ENCODE measurements at places on chromosomes 1 and 21.

DNA sequence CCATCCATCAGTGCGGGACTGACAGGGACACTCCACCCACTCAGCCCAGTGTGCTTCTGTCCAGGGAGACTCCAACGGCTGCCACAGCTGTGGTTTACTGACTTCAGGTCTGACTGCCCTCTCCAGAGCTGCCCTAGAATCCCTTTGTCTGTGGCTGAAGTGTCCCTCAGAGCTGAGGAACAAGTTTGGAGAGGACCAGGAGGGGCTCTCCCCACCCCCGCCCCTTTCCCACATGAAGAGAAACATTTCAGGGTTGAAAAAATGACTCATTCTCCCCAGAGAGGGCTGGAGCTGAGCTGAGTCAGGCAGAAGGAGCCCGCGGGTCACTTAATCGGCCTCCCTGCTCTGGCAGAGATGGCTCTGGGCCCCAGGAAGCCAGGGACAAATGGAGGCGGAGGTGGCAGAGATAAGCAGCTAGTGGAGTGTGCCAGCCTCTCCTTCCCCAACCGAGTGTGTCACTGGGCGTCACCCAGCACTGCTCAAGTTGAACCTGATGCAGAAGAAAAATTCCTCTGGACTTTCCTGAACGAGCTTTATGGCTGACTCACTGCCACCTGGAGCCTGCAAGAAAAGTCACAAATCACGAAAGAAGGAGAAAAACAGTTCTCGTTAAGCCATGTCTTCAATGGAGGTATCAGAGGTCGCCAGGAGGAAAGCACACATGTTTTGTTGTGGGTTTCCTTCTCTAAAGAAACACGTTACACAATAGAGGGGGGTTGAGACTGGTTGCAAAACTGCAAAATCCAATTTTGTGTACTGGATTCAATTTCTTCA, 34.3 kb upstream of the ECE1 start:
- peak; percentile 16 for DNase-seq

DNA sequence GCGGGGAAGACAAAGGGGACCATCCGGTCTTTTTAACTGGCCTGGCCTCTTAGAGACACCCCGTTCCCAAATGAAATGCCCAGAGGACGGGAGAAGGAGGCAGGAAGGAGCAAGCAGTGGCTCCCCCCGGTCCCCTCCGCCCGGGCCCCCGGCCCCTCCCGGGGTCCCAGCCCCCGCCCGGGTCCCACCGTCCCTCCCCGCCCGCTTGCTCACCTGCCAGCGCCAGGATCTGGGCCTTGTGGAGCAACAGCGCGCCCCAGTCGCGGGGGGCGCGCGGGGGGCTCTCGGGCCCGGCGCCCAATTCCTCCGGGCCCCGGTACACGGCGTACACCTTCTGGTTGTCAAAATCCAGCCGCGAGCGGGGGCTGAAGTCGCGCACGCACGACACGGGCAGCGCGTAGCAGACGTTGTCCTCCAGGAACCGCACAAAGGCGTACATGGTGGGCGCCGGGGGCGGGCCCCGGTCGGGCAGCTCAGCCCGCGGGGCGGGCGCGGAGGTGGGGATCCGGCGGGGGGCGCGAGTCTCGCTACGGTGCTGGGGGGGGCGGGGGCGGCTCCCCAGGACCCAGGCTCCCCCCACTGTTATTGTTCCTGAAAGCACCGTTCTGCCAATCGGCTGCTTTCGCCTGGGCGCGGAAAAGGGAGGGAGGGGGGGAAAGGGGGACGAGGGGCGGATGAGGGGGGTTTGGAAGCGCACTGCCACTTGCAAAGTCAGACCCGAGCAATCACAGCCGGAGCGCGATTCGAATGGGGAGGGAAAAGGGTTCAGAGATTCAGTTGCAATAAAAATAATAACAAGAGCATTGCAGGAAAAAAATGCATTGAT, at the start of gene BEND5:
Gene BEND5 (minus strand): TSS at position 499 of the 826 bp plus-strand sequence. CDS start 60 bp downstream, at position 439.
- peak; percentile 20 for DNase-seq

GRCh38 chr1:115447672-115448071, 109.6 kb upstream of the NGF start:
- no peak for DNase-seq

DNA sequence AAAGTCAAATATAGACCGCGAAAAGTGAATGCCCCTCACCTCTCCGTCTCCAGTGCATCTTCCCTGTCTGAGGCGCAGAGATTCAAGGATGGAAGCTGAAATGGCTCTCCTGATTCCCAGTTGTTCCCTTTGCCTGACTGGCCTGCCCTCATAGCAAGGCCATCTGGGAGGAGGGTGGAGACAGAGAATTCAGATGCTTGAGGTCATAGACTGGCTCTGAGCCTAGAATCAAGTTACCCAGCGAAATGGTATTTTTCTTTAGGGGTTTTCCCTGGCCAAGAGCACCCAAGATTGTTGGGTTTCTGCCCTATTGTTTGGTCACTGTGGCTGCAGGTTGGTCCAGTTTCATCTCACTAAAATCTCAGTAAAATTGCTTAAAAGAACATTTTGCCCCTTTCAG, 7.2 kb downstream of the METTL13 start:
- no peak for DNase-seq

- DNase-seq = no peak
These were observed 28.9 kb downstream of the NEK2 start for GRCh38 chr1:211646566-211646965.

DNA sequence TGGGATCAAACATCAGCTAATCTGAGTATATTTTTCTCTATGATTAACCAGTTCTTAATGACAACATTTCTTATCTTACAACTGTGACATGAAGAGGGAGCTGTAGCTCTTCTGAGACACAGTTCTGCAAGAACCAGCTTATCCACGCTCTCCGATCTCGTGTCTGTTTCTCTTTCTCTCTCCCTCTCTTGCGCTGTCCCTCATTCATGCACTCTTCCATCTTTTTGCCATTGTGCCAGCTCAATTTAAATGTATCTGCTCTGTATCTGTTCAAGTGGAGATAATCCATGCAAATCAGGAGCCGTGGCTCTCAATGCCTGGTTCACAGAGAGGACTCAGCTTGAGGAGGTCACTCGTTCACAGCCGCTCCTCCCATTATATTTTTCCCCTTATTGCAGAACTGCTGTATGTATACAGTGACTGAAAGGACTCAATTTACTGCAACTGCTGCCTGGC, 494.7 kb upstream of the ADGRL2 start:
- DNase-seq = no peak

- DNase-seq = no peak
These were observed 50.5 kb upstream of the PRRC2C start for GRCh38 chr1:171434717-171435346.

DNA sequence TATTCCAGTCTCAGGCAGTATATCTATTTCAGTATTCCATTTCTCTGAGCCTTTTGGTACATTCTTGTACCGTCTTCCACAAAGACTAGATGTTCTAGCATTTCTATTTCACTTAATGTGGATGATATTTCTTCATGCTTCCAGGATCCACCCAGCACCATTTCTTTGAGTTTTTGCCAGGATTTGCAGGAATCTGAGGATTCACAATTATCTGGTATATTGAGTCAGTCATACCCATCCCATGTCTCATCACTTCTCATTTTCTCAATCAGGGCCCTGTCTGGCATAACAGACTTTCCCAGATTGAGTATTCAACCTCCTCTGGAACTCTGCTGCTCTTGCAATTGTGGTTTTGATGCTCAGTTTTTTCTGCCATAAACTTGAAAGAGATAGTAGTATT, 20.9 kb upstream of the COL11A1 start:
- DNase-seq = no peak

DNA sequence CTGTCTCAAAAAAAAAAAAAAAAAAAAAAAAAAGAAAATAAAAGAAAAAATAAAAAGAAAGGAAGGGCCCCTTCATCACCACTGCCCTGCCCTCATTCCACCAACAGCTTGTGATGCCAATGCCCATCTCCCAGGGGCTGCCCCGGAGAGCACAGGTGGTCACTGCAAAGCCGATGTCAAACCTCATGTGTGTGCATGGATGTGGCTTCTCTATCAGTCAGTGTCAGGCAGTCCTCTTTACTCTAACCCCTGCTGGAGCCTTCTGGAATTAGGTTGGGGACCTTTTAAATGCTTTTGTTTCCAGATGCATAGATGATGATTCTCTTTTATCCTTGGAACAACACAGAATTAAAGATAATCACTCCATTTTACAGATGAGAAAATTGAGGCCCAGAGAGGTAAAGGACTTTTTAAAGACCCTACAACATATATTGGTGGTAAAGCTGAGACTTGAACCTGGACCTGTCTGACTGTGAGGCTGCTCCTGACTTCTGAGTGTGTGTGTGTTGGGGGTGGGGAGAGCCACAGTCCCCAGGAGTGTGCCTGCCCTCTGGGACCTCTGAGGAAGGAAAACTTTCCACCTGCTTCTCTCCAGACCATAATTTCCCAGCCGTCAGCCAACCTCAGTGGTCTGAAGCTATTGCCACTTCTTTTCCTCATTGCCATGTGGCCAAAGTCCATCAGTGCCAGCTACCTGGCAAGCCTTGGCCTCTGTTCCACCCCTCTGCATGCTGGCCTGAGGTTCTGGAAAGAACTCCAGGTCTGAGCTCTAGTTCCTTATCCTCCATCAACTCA, 3.0 kb upstream of the TMEM54 start:
- no peak for DNase-seq

DNA sequence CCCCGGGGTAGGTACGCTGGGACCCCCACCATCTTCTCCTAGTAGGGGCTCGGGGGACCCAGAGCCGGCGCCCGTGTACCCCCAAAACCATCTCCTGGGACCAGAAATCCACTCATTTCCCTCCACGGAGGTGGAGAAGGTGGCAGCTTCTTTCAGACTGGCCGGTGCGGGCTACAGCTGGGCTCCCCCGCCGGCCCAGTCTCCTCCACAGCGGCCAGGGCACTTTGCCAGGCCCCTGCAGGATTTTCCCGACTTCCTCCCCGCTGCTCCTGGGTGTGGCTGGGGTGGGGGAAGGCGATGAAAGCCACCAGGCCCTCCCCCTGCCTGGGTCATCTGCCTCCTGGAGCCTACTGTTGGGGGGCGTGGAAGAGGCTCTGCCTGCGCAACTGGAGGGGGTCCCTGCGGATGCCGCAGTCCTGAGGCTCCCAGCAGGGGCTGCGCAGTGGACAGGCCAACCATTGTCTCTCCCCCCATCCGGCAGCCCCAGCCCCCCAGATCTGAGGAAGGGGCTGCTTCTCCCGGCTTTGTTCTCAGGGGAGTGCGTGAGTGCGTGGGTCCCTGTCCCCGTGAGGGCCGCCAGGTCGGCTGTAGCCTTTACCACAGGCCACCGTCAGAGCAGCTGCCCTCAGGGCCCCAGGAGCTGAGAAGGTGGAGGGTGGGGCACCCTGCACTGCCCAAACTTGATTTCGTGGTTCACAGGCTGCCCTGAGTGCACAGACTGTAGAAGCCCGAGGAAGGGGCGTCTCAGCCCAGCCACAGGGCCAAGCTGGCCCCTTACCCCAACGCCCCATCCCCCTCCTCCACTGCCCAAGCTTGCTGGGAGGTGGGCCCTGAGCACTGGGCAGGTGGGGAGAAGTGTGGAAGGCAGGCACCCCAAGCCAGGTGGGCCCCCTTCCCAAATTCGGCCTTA, 1.3 kb downstream of the AGRN start:
- DNase-seq = no peak

DNA sequence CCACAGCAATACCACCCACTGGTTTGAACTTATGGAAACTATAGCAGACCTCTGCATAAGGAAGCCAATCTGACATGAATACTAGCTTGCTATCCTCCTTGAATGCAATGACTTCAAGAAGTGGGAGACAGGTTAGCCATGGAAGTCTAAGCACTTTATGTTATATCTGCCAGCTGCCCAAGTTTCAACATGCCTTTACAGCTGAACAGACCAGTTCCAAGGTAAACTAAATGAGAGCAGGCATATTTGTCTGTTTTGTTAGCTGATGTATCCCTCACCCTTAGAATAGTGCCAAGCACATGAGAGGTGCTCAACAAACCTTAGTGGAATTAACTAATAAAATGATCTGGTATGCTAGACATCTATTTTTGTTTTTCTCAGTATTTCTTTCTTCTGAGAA, 65.1 kb downstream of the ALG14 start:
- no peak for DNase-seq

GRCh38 chr1:40004857-40005256, 35.7 kb upstream of the CAP1 start:
- no peak for DNase-seq

DNA sequence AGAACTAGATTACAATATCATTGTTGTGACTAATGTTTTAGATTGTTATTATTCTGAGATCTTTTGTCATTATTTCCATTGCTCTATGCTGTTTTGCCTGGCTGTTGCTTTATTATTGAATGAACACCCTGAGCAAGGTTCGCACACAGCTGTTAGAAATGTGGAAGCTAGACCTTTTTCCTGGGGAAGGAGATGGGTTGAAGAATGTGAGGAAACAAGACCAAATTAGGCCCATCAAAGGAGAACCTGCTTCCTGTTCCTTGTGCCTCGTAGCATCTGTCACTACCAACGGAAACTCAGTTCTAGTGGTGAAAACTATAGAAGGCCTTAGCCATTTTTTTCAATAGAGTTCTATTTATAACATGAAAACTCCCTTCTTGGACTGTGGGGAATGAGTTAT, 68.7 kb downstream of the RGL1 start:
- DNase-seq = no peak

DNA sequence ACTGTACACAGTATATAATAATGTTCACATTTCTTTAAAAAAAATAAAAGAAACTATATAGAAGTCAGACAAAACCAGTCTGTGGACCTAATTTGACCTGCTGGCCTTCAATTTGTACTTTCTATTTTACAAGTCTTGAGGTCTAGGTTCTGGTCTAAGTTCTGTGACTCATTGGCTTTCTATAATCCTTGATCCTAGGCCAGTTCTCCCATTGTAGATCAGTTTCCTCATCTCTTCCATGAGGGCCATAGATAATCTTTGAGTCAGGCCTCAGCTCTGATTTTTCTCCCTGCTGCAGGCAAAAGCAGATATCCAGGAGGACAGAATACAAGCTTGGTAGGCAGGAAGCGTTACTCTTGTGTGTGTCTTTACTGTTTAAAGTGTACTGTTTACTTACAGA, 603.7 kb upstream of the CAMK1G start:
- no peak for DNase-seq

DNA sequence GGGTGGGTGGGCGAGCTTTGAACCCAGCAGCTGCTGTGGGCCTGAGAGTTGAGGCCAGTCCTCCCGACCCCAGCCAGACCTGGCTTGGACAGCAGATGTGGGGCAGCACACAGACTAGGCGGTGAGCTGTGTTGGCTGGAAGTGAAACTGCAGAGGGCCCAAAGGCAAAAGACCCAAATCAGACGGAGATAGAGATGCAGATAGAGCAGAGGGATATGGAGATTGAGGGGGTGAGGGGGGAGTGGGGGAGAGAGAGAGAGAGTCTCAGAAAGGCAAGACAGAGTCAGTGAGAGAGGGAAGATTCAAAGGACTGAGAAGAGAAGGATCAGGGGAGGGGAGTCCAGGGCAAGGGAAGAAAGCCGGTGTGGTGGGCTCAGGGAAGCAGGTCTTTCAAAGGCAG, 17.0 kb upstream of the POU3F1 start:
- no peak for DNase-seq

GRCh38 chr1:21782868-21783678, at the start of gene USP48:
TSS of gene USP48 (minus strand) at chr1:21783149. CDS start at chr1:21782957, 192 bp downstream.
- DNase-seq = peak; percentile 93

GRCh38 chr21:34523019-34523555, 11.1 kb upstream of the KCNE1 start:
- no peak for DNase-seq
